ENCODE measurements at places on chromosomes 2 and 18. TPM values are rescaled to one million over a fixed set of nuclear protein-coding genes. Genes with fewer than 3 reads are reported as not detected.

DNA sequence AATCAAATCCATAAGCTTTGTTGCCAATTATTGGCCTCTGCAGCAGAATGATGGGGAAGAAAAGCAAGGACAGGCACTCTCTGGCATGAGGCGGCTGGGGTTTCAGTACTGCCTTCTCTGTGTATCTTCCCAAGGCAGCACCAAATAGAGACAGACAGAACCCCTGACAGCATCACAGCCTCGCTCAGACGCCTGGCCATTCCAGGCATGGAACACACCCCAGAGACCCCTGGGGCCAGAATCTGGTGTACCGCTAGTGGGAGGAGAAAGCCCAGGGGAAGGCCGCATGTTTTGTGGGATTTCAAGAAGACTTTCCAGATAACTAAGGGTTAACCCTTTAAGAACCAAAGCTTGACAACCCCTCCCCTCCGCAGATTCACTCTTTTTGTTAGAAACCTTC lies 282.1 kb downstream of the EN1 start:
- no peak for DNase-seq

DNA sequence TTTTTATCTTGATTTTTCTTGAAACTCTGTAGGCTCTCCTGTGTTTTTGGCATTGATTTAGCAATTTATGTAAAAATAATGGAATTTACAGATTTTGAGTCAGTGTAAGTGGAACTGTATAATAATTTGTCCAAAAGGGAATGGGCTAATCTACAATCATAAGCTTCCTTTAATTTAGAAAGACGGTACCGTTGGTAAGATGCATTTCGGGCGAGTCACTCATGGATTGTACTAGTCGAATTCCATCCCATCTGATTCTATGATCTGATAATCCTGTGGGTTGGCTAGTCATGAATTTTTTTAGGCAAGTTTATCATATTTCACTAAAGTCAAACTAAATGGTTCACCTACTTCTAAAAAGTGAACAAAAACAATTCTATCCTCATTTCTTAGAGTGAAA lies 133.4 kb downstream of the ZNF407 start:
- no peak for DNase-seq

DNA sequence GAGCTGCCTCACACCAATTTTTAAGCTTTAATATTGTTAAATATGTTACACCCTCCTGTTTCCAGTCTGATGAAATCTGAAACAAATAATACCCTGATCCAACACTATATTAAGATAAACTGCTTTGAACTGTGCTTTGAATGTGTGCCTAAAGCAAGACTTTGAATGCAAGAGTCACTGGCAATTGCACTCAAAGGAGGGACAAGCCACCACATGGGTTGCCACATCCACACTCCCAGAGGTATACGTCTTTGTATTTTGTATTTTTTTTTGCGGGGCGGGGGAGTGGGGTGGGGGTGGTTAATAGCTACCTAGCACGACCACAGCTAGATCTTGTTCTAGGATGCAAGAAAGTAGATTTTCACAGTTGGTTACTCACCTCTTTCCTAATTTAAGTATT lies 1.8 kb upstream of the ZEB2 start:
- DNase-seq, result no peak

- no peak for DNase-seq
Observed at GRCh38 chr18:3526421-3527354, 76.7 kb downstream of the TGIF1 start.

DNA sequence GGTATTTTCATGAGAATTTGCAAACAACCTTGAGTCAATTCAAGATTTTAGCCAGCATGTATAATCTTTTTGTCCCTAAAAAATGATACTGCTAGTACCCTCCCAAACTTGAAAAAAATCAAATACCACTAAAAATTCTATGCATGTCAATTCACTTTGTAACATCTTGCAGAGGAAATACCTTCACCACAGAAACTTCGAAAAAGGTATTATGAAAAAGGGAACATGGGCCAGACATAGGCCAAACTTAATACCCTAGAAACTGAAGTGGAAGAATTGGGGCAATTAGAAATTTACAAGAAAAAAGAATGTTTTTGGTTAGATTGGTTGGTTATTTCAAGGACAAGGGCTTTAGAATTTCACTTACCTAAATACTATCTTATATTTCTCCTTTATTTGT lies 48.5 kb downstream of the PAX3 start:
- no peak for DNase-seq

DNA sequence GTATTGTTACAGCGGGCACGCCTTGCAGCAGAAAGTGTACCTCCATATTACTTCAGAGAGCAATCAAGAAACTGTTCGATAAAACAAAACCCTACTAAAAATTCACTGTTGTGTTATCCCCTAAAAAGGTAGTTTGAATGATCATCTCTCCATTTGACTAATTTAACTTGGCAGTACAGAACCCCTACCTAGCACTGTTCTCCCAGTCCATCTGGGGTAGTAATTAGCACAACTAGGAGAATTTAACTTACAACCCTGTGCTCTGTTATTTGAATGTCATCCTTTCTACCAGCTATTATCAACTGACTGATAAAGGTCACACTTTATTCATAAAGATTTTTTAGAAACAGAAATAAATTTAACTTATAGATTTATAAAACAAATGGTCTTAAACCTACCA lies 121.2 kb downstream of the EPB41L3 start:
- DNase-seq, result no peak

DNA sequence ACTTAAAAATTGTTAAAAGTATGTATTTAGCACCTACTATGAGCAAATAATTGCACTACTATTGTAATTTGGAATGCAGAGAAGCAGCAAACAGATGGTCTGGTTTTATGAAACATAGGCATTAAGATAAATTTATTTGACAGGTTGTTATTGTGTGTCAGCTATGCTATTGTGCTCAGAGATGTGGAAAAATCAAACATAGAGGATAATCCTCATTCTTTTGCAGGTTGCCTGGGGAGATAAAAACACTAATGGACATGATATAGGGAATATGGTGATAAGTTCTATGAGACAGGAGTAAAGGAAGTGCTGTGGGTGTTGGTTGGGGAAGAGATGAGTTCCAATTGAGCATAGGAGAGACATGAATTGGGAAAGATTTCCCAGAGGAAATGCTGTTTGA lies 71.3 kb downstream of the PPP1R1C start:
- DNase-seq, result no peak

GRCh38 chr18:2168022-2168421 lies 403.3 kb downstream of the METTL4 start:
- no peak for DNase-seq

GRCh38 chr18:3081584-3081991 lies 68.6 kb upstream of the LPIN2 start:
- no peak for DNase-seq

GRCh38 chr2:188272121-188272520 lies 19.6 kb upstream of the GULP1 start:
- no peak for DNase-seq

- no peak for DNase-seq
Observed at GRCh38 chr2:120237491-120237902, 14.3 kb upstream of the TMEM185B start.

DNA sequence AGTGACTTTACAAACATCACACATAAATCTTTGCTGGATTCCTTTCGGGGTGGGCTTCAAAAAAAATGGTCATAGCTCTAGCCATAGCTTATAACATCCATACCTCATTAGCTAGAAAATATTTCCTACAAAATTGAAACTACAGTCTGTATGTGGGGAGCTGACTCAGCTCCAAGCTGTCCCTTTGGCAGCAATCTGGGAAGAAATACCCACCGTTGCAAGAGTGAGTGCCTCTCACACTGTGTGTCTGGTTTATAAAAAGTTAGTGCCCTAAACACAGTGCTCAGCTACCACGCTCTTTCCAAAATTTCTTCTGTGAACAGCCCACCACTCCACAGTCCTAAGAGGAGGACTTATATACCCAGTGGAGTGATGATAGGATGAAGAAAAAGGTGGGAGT lies 170.1 kb downstream of the RBM43 start:
- no peak for DNase-seq

- no peak for DNase-seq
Observed at GRCh38 chr2:34848691-34849090, 1249.6 kb upstream of the FAM98A start.

GRCh38 chr2:46569061-46569560 lies 89.7 kb downstream of the TMEM247 start:
- DNase-seq, result peak; percentile 39

GRCh38 chr2:240235149-240235803 lies 94.8 kb upstream of the OTOS start:
- peak; percentile 33 for DNase-seq

DNA sequence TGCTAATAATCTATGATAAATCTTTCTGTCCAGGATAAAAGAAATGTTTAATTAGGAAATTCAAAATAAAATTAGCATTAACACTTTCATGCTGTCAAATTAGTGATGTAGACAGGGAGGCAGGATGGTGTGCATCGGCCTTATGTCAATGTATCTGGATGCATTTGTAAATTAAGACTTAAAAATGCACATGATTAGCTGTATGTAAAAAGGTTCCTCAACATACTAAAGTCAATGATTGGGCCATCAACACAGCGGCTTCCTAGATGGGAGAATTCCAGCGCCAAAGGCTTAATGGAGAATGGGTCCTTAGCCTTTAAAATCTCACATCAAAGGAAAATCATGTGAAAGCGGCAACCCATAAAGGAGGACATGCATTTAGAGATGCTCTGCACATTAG lies 77.5 kb upstream of the ZEB2 start:
- DNase-seq, result no peak

GRCh38 chr2:203578759-203579643 lies 43.9 kb upstream of the RAPH1 start:
- no peak for DNase-seq

DNA sequence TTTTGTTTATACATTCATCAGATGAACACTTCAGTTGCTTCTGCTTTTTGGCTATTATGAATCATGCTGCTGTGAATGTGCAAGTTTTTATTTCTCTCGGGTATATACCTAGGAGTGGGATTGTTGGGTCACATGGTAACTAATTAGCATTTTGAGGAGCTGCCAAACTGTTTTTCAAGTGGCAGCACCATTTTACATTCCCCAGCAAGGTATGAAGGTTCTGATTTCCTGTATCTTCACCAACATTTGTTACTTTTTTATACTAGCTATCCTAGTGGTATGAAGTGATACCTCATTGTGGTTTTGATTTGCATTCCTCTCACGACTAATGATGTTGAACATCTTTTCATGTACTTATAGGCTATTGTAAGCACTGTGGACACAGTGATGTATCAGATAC lies 53.9 kb downstream of the DYNC1I2 start:
- DNase-seq, result no peak

GRCh38 chr2:215324811-215325210 lies 13.0 kb downstream of the ATIC start:
- no peak for DNase-seq

DNA sequence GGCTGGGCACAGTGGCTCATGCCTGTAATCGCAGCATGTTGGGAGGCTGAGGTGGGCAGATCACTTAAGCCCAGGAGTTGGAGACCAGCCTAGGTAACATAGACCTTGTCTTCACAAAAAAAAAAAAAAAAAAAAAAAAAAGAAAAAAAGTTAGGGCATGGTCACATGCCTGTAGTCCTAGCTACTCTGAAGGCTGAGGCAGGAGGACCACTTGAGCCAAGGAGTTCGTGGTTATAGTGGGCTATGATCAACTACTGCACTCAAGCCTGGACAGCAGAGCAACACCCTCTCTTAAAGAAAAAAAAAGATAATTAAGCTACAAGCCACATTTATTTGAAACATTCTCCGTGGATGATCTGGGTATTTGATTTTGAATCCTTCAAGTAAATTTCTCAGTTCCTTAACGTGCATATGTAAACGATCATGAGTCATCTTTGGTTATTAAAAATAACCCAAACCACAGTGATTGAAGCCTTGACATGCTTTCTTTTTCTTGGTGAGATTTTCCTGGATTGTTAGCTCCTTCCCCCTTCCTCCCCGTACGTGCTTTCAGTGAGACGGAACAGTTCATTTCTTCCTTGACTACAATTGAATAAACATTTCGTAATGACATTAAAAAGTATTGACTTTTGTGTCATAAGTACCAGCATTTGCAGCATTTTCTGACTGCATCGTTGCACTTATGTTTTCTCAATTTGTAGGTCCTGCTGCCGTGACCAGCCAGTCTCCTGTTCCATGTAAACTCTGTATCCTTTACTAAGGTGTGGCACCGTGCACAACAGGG lies 20.3 kb downstream of the RMC1 start:
- no peak for DNase-seq

DNA sequence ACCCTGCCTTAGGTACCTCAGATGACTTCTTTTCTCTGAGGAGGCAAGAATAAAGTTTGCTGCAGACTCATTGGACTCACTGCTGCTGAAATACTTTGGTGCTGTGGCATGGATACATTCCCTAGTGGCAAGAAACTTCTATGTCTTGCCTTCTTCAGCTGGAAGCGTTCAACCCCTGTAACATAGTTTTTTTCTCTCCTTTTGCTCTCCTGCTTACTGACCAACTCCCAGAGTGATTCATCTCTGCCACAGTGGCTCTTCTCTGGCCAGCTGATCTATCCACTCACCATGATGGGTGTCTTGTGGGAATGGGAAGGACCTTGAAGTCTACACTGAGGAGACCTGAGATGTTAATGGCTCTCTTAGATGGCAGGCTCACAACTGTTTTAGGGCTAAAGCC lies 309.3 kb upstream of the LRRTM4 start:
- no peak for DNase-seq

GRCh38 chr2:43419876-43420275 lies 176.0 kb downstream of the THADA start:
- no peak for DNase-seq

DNA sequence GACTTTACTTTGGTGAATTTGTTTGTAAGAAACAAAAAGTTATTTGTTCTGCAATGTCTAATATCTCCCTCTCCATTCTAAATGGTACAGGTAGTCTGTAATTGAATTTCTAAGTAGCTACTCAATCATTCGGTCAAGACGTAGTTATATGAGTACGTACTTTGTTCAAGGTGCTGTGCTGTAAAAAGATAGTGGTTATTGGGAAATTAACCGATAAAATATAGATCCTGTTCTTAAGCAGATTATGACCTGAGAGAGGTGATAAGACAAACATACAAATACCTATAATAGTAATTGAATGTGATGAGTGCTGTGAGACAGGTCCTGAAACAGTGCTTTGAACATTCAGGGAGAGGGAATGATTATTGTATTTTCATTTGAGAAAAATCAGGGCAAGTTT lies 7.1 kb downstream of the NCOA1 start:
- no peak for DNase-seq

ASXL3 gene
- total RNA-seq, result 8.5 TPM

ANKRD30B gene
- 0.34 TPM for total RNA-seq

IL18R1 gene
- total RNA-seq, result 6.1 TPM

DSG4 gene
- total RNA-seq, result 0.24 TPM

SERPINB11 gene
- total RNA-seq, result not detected

C1GALT1C1L gene
- total RNA-seq, result 1.4 TPM

LOXHD1 gene
- 0.06 TPM for total RNA-seq

SPIRE1 gene
- total RNA-seq, result 32.8 TPM

All from mucosa of descending colon (tissue), 3 donors.